ENCODE measurements at places on chromosomes 1 and 21.

DNA sequence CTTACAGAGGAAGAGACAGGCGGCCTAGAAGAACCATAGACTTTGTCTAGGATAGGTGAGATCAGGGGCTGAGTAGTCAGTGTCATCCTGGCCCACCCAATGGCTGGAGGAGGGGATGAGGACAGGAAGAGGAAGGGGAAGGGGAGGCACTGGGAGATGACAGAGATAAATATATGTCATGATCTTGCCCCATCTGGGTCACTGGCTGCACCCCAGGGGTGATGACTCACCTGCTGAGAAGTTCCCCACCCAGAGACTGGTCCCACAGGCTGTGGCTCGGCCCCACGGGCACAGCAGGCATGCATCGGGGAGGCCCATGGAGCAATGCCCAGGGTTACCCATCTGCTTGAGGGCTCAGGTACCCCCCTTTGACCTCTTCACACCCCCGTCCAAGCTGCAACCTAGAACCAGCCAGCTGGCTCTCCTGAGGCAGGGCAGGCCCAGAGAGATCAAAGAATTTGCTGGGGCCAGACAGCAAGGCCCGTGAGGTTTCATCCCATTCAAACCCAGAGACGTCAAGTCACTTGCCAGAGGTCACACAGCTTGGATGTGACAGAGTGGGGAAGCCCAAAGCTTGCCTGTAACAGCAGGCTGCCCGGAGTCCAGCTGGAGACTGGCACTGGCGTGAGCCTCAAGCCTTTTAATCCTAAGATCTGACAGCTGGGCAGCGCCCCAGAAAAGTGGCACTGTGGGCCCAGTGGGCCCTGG lies 34.7 kb upstream of the CASZ1 start:
- no peak for DNase-seq

GRCh38 chr1:109499661-109500536 lies 6.0 kb downstream of the CYB561D1 start:
- no peak for DNase-seq

- no peak for DNase-seq
These were observed 1.4 kb downstream of the KIAA0319L start for GRCh38 chr1:35555601-35556477.

GRCh38 chr1:200496937-200497336 lies 87.1 kb upstream of the ZNF281 start:
- DNase-seq: no peak

DNA sequence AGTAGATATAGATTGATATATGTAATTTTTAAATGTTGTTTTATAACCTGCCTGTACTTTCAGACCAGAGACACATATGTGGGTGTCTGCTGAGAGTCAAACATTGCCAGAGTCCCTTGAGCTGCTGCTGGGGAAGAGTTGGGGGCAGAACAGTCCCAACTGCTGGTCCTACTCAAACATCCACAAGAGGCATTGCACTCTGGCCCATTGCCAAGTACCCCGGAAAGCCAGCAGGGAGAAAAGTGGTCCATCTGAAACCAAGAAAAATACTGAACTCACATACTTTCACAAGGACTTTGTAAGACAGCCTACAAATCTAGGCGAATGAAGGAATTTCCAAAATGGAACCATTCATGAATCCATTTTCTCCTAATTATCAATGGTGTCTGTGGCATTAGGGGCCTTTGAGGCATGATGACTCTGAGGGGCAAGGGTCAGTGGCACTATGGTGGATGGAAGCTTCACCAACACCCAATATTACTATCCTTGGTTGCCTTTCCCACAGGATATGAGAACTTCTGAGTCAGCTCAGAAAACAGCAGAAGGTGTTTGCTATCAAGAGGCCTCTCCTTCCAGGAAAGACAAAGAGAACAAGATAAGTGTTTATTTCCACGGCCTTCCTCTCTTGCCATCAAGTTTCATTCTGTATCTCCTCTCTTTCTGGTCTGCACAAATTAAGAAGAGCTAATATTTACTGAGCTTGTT lies 7.3 kb upstream of the TBX15 start:
- no peak for DNase-seq

GRCh38 chr1:192998536-192998935 lies 60.6 kb downstream of the UCHL5 start:
- no peak for DNase-seq

GRCh38 chr1:1796466-1796865 lies 18.2 kb upstream of the NADK start:
- DNase-seq: no peak

DNA sequence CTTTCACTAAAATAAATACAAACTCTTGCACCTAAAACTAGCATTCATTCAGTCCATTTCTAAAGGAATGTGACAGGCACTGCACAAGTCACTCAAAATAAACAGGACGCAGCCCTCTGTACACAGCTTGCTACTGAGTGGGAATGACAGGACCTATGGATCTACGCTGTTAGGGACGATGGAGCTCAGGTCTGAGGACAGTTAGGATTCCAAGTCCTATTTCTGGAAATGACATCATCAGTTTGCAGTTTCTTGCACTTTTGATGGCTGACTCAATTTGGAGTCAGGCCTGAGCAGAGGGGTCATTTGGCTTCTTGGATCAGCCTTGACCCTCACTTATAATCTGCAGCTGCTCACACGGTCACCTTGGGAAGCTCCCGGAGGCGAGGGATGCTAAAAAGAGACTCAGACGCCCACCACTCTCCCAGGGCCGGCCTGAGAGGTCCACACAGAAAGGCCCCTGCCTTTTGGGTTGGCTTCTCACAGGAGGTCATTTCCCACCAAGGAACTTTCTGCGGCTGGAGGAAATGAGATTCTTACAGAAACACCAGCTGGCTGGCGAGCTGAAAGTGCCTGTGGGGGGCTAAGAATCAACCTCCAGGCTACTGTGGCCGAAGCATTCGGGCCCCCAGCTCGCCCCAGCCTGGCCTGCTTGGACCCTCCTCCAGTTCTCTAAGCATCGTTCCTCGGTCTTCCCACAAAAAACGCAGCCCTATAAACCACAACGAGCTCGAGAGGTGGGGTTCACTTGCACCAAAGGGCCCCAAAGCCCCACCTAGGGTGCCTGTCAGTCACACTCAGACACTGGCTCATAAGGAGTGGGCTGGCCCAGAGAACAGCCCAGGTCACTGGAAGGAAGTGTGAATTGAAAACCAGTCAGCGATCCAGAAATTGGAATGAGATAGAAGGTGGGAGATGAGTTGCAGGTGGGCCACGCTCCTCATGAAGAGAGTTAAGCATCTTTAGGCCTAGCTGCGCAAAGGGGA lies 8.9 kb upstream of the PDE9A start:
- DNase-seq: no peak

GRCh38 chr1:91876040-91876470 lies 9.9 kb downstream of the TGFBR3 start:
- DNase-seq: no peak

GRCh38 chr1:1253314-1253713 lies 6.8 kb upstream of the C1QTNF12 start:
- DNase-seq: no peak

- no peak for DNase-seq
These were observed 106.1 kb downstream of the APP start for GRCh38 chr21:26064506-26064905.

GRCh38 chr21:25409978-25410377 lies 197.3 kb downstream of the MRPL39 start:
- no peak for DNase-seq

Data from neural crest cell (in vitro differentiated cells).